Dorsolateral prefrontal cortex (tissue), 122 donors: ENCODE measurements at places on chromosomes 6 and 20. TPM values are rescaled to one million over a fixed set of nuclear protein-coding genes. Genes with fewer than 3 reads are reported as not detected.

GRCh38 chr20:33846291-33846935 lies 35.3 kb downstream of the CHMP4B start:
- DNase-seq = no peak

DNA sequence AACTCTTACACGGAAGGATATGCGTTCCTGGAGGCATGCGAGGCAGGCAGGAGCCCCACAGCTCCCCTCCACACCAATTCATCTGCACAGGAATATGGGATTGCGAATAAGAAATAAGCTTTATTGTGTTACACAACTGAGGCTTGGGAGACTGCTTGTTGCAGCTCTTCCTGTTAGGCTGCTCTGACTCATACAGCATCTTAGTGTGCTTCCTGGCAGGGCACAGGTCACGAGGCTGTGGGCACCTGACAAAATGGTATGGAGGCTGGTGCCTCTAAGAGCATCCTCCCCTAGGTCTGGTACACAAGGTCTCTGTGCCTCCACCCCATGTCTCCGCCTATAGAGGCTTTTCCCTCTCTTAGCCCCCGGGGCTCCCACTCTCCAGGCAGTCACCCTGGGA lies 6.8 kb downstream of the SLC22A3 start:
- no peak for DNase-seq

GRCh38 chr20:19330038-19330437 lies 117.6 kb downstream of the SLC24A3 start:
- DNase-seq = no peak

DNA sequence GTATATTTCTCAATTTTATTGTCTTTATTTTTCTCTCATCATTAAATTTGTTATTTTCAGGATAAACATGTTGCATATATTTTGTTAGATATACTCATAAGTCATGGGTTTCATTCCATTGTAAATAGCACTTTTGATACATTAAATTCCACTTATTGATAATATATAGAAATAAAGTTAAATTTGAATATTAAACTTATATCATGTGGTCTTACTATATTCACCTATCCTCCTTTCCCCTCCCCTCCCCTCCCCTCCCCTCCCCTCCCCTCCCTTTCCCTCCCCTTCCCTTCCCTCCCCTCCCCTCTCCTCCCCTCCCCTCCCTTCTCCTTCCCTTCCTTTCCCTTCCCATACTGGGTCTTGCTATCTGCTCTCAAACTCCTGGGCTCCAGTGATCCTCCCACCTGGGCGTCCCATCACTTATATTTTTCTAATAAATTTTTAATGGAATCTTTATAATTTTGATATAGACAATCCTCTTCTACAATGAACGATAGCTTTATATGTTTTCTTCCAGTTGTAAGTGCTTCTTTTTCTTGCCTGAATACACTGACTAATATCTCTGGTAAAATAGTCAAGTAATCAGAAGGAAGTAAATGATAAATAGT lies 692.4 kb downstream of the C6orf118 start:
- DNase-seq = no peak

DNA sequence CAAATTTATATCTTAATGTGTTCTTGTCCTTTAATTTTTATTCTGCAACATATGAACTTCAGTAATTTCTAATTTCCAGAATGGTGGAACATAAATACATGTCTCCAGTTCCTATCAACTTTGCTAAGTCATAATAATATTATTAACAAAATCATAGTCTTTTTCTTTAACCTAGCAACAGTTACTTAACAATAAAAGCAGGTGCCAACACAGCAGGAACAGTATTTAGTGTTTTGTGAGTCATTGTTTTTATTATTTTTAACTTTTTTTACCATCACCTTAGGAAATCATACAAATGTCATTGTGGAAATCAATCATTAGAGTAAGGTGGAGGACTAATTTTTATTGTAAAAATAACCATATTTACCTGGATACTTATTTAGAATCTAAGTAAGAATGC lies 133.5 kb downstream of the PLCB1 start:
- no peak for DNase-seq

- no peak for DNase-seq
Measured at GRCh38 chr6:129239825-129240491, 357.0 kb downstream of the LAMA2 start.

DNA sequence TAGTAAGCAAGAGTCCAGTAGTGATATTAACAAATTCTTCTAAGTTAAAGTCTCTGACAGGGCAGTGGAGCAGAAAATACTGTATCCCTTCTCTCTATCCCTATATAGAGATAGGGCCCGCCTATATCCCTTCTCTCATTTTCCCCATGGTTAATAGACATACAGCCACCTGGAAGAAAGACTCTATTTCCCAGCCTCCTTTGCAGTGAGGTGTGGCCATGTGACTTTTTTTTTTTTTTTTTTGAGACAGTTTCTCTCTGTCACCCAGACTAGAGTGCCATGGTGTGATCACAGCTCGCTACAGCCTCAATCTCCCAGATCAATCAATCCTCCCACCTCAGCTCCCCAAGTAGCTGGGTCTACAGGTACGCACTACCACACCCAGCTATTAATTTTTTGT lies 16.7 kb upstream of the CDK5RAP1 start:
- DNase-seq = no peak

- DNase-seq = no peak
Measured at GRCh38 chr6:126701676-126702560, 362.0 kb downstream of the CENPW start.

- no peak for DNase-seq
Measured at GRCh38 chr20:44762466-44763140, 16.9 kb downstream of the KCNK15 start.

- no peak for DNase-seq
Measured at GRCh38 chr20:25465243-25466135, 58.0 kb downstream of the GINS1 start.

GRCh38 chr20:15396026-15396425 lies 1058.6 kb upstream of the FLRT3 start:
- DNase-seq = no peak

DNA sequence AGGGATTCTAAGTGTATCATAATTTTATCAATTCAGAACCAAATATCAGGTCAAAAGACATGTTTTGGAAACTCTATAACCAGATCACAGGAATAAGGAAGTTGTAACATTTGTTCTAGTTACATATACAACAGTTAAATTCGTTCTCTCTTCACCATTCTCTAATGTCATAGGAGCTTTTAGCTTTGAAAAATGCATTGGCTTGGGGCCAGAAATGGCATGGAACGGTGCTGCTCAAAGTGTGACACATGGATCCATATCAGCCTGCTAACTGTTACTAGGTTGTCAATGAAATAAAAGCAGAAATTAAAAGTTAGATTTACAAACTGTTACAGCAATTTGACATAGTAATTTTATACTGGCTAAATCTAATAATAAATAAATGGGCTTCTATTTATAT lies 120.3 kb downstream of the LCA5 start:
- no peak for DNase-seq

- DNase-seq = no peak
Measured at GRCh38 chr6:1586256-1586655, 23.5 kb upstream of the FOXC1 start.

DNA sequence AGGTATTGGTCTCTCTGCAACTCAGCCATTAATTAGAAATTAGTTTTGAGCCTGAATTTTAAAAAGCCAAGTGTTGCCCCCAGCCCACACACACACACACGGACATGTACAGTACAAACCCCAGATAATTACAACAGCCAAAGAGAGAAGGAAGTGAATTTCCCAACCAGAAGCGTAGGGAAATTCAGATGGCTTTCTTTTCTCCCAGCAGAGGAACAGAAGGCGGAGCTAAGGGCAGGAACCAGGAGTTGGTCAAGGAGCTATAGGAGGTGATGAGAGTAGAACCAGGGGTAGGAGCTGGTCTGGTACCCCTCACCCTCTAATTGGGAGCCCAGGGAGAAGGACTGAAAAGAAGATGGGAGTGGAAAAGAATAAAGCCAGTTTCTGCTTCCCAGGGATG lies 3.9 kb upstream of the ZBTB9 start:
- no peak for DNase-seq

GRCh38 chr6:67676892-67677291 lies 958.2 kb upstream of the ADGRB3 start:
- no peak for DNase-seq

DNA sequence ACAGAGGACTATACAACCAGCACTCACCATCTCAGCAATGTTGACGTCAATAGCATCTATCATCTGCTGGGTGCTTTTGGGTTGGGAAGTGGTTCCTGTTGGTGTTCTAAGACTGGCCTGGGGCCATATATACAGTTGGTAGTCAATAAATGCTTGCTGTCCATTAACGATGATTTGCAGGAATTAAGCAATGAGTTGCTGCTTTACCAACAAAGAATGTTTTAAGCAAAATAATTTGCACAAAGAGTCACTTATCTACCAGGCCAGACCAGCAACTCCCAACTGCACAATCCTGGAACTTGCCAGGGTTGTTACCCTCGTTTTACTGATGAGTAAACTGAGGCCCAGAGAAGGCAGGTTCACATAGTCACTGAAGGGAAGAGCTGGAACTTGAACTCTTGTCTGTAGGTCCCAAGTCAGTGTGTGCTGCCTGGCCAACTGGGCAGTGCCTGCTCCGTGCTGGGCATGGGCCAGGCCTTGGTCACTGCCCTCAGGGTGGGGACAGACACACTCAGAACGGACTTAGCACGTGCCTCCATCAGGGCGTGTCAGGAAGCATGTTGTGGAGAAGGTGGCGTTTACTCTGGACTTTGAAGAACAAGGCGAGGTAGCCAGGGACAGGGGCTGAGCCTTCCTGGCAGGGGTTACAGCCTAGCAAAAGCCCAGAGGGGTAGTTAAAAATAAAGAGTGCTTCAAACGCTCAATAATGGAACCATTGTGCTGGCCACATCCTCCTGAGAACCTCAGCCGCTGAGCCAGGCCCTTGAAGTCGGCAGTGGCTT lies 2.5 kb upstream of the SRC start:
- DNase-seq = no peak

GRCh38 chr20:35431621-35432429 lies 6.2 kb downstream of the GDF5 start:
- DNase-seq = no peak

The CST5 gene
- total RNA-seq = not detected

The EPB41L1 gene
- 305 TPM for total RNA-seq

The SOBP gene
- total RNA-seq = 59.7 TPM

The ID4 gene
- total RNA-seq = 53.9 TPM

The C20orf202 gene
- 0.63 TPM for total RNA-seq

The GMPR gene
- 22.2 TPM for total RNA-seq

The C6orf118 gene
- total RNA-seq = not detected

The SLCO4A1 gene
- total RNA-seq = 33.7 TPM

The HTR1B gene
- 7.3 TPM for total RNA-seq
